HT1080 (cell line): ENCODE measurements at places on chromosomes 5 and 9. TPM values are rescaled to one million over a fixed set of nuclear protein-coding genes. Genes with fewer than 3 reads are reported as not detected.

The RNF183 gene
- total RNA-seq, result not detected in 2 replicates

The TPM2 gene
- total RNA-seq, result 405 and 411 TPM in 2 replicates

The PCDHGA9 gene
- 0.23 and 0.29 TPM in 2 replicates for total RNA-seq

The ALDH1A1 gene
- 0.14 and 0.17 TPM in 2 replicates for total RNA-seq

The PPP3R2 gene
- total RNA-seq, result not detected in 2 replicates

The RHOBTB3 gene
- total RNA-seq, result 51.4 and 53.6 TPM in 2 replicates

The SHISAL2B gene
- 0.10 TPM in 1 of 2 replicates, not detected in the other for total RNA-seq

The INSL6 gene
- total RNA-seq, result not detected in 2 replicates

The SV2C gene
- not detected in 2 replicates for total RNA-seq

The CDC25C gene
- 14.0 and 15.5 TPM in 2 replicates for total RNA-seq

The SERF1A gene
- 0.93 and 3.3 TPM in 2 replicates for total RNA-seq
